Colonic mucosa (tissue), 4 donors: ENCODE measurements at places on chromosomes 2 and 18.
A peak's percentile ranks its signal among the peaks of the same experiment; 100 is the strongest.

- no peak for DNase-seq
- no peaks in the 10 kb centered on the region for H3K36me3 ChIP-seq
- H3K4me3 ChIP-seq = no peak overlapping the region
- H3K4me1 ChIP-seq = no peaks in the 10 kb centered on the region
Measured at GRCh38 chr18:58412844-58413666, 215.8 kb downstream of the ALPK2 start.

DNA sequence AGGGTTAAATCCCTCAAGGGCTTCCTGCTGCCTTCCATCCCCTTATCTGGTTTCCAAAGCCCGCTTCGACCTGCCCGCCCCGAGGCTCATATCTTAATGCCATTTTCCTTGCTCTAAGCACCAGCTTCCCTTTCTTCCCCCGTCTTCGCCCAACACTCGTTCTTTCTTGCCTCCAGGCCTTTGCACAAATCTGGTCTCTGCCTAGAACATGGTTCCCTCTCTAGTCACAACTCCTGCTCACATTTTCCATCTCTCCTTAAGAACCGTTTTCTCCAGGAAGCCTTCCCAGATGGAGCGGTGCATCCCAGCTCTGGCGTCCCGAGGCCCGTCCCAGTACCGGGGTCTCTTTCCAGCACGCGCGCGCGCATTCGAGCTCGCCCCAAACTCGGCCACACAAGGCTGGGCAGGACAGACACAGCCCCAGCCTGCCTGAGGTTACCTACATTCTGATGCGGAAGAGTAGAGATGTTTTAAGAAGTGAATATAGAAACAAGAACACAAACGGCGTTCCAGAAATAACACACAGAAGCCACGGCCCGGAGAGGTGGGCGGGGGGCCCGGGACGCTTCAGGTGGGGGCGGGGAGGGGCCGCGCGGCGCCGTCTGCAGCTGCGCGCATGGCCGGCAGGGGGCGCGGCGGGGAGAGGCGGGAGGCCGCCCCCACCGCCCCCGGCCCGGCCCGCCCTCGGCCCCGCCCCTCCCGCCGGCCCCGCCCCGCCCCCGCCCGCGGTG, at the start of gene DGKD:
Gene DGKD (plus strand): TSS at position 726 of the 731 bp plus-strand sequence. CDS start 25 bp downstream, outside the sequence.
- peaks cover 24% of the 10 kb centered on the region for H3K4me1 ChIP-seq
- H3K36me3 ChIP-seq = no peaks in the 10 kb centered on the region
- peak within 1 kb of the TSS; percentile 57 for H3K4me3 ChIP-seq
- peak within 1 kb of the TSS; percentile 62 for H3K27ac ChIP-seq

GRCh38 chr2:44944102-44944951, 2.8 kb downstream of the SIX3 start:
- peaks cover 70% of the 10 kb centered on the region for H3K27me3 ChIP-seq
- H3K36me3 ChIP-seq = no peaks in the 10 kb centered on the region
- H3K27ac ChIP-seq = no peak overlapping the region
- no peak overlapping the region for H3K4me3 ChIP-seq
- H3K4me1 ChIP-seq = no peaks in the 10 kb centered on the region
- no peak for DNase-seq

- no peak overlapping the region for H3K27ac ChIP-seq
- no peaks in the 10 kb centered on the region for H3K27me3 ChIP-seq
- H3K4me3 ChIP-seq = no peak overlapping the region
- no peaks in the 10 kb centered on the region for H3K36me3 ChIP-seq
Measured at GRCh38 chr2:219624565-219624964, 2.9 kb upstream of the SLC4A3 start.
